Activated CD4-positive, alpha-beta T cell treated with anti-CD3 and anti-CD28 coated beads for 1 hour (primary cell): ENCODE measurements at places on chromosomes 5 and 9.

GRCh38 chr5:40166802-40167201 lies 512.9 kb upstream of the PTGER4 start:
- no peak for DNase-seq

DNA sequence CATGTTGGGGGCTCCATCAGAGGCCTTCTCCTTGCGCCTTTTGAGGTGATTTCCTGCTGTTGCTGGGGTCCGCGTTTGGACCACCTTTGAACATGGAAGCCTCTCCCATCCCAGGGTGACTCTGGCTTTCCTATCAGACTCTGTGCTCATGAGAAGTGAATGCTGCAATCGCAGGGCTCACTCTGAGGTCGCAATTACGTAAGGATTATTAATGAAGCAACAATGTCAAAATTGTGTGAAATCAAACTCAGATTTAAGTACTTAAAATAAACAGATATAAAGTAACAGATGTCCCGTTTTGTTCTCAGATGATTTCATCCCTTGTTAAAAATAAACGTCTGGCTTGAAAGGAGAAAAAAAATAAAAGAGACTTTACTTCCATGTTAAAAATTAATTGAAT lies 634.2 kb downstream of the BNC2 start:
- no peak for DNase-seq

DNA sequence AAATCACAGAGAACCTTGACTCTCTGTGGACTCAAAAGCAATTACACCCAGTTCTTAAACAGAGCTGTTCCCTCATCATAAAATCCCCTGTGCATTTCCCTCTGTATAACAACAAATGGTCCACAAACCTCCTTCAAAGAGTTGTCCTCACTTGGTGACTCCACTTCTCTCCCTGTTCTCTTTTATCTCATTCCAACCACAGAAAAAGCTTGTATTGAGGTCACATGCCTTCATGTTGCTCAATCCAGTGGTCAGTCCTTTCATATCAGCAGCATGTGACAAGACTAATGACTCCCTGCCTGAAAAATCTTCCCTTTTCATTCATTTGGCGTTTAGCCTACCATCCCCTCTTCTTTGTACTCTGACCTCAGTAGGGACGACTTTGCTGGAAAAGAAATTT lies 158.0 kb downstream of the DEPDC1B start:
- DNase-seq, result no peak

DNA sequence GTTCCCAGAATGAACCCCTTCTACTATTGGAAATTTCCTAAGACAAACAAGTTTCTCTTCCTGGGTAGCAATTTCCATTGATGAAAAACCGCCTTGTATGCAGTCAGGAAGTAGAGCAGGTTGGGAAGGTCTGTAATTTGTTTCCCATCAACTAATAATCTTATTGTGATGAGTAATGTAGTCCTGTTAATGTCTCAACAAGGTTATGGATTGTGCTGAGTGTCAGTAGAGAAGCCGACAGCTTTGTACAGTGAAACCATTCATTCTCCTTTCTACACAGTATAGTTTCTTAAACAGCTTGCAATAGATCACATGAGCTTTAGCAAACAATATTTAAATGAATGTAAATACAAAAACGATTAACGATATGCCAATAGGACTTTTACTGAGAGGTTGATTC lies 355.4 kb upstream of the WWC1 start:
- DNase-seq, result no peak

- no peak for DNase-seq
Measured at GRCh38 chr9:114497236-114497635, 8.0 kb downstream of the WHRN start.

- no peak for DNase-seq
Measured at GRCh38 chr5:51465165-51465564, 81.9 kb downstream of the ISL1 start.

DNA sequence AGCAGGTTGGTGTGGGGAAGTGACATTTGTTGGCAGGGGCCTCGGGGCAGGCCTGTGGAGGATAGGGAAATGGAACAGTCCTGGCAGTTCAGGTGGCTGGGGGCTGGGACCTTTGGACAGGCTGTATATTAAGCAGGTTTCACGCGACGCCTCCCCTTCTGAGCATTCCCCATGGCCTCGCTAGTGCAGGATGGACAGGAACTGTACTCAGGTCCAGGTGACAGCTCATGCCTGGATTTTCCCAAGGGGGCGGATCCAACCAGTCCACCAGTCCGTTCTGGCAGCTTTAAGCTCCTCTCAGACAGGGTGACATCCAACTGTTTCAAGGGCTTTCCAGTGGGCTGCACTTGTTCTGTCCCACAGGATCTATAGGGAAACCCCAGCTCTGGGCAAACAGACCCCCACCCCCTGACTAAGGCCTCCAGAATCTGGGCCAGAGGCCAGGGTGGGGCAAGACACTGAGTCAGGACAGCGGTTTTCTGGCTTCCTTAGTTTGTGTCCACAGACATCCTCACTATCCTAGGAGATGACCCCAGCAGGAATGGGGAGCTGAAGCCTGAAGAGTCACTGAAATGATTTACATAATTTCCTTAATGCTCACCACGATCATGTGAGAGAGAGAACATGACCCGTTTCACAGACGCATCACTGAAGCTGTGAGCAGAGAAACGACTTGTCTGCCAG lies 20.9 kb downstream of the CSF2 start:
- no peak for DNase-seq

GRCh38 chr5:163385271-163385670 lies 52.1 kb upstream of the CCNG1 start:
- no peak for DNase-seq

DNA sequence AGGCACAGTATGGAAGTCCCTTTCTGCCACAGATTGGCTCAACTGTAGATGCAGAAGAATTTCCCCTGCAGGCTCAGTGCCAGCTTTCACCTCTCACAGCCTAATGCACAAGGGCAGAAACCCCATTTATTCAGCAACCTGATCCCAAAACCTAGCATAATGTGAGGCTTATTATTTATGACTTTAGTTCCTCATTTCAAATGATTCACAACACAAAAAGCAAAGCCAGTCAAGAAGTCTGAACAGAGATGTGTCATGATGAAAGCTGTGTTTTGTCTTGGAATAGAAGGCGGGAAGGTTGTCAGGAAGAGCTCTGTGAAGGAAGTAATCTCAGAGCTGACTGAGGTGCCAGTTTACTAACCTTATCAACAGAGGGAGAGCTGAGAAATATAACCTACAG lies 369.7 kb downstream of the LRRC70 start:
- DNase-seq, result no peak

GRCh38 chr5:17224858-17225511 lies 7.6 kb downstream of the BASP1 start:
- no peak for DNase-seq

DNA sequence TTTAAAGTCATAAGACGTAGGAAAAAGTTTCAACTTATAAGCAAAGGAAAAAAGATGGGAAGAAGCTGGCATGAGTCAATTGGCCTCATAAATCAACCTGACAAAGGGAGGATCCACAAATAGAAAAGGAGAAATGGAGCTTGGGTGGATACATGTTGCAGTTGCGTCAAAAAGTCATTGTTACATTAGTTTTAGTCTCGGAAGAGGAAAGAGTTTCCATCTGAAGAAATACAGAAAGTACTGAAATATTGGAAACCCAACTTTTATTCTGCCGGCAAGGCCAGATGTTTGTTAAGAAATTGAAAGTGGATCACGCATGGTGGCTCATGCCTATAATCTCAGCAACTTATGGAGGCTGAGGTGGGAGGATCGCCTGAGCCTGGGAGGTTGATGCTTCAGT lies 11.3 kb upstream of the TIMD4 start:
- no peak for DNase-seq

DNA sequence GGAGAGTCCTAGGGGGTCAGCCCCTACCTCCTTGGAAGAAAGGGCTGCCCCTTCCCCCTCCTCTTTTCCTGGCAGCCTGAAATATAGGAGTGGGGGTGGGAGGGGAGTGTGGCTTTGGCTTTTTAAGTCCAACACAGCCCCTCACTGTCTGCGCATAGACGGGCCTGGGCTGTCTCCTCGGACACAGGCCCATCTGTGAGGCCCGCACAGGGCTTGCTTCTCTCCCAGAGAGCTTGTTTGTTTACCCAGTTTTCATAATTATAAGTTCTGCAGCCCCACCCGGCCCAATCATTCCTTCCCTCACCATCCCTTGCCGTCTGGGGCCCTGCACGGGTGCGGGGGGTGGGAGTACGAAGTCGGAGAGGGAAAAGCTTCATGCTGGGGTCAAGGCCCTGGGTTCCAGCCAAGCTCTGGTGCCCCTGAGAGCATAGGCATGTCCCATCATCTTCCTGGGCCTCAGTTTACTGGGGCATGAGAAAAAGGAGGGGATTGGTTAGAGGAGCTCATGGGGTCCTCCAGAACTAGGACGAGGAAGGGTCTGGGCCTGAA lies 54.0 kb upstream of the STXBP1 start:
- no peak for DNase-seq

DNA sequence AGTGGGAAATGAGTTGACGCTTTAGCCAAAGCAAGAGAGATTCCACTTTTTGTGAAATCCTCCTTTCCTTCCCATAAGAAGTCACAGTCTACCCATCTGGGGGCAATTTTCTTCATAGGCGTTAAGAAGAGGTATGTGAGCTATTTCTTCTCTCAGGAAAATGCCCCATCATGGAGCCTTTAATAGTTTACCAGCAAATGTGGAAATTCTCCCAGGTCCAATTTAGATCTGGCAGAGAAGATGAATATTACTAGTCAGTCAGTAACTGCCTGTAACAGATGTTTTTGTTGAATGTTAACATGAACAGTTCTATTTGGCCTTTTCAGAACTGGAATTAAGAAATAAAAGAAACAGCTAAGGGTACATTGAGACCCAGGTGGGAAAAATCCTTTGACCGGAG lies 156.4 kb upstream of the RFX3 start:
- no peak for DNase-seq

DNA sequence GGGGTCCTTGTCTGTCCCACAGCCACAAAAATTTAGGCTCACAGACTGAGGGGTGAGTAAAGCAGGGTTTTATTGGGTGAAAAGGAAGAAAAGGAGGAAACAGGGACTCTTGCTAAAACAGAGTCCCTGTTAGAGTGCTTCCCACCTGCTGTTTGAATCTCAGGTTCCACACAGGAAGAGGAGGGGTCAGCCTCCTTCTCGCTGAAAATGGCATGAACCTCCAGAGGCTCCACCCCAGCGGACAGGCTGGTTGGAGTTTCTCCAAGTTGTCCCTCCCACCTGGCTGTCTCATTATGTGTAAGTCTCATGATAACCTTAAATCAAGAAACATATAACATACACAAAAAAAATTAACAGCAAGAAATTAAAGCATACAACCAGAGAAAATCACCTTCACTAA lies 28.3 kb upstream of the UHRF2 start:
- no peak for DNase-seq

GRCh38 chr9:69421908-69422801 lies 97.1 kb downstream of the ENTREP1 start:
- no peak for DNase-seq

GRCh38 chr5:149935431-149935901 lies 9.1 kb downstream of the PDE6A start:
- DNase-seq, result no peak

DNA sequence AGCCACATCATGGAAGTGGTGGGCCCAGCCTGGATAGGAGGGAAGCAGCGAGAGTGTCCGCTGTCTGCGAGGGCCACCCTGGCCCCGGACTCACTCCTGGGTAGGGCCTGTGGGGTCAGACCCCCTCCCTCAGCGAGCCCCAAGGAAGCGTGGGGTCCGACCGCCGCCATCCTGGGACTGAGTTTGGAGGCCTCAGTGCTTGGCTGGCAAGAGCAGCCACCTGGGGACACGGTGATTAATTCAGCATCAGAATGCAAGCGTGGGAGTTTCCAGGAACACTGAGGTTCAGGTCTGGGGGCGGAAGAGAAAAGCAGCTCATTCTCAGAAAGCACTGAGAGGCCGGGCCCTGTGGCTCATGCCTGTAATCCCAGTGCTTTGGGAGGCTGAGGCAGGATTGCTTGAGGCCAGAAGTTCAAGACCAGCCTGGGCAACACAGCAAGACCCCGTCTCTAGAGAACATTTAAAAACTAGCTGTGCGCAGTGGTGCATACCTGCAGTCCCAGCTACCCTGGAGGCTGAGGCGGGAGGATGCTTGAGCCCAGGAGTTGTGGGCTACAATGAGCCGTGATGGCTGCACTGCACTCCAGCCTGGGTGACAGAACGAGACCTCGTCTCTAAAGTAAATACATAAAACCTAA lies 18.3 kb upstream of the CAMSAP1 start:
- no peak for DNase-seq

- no peak for DNase-seq
Measured at GRCh38 chr5:95621839-95622629, 2.1 kb downstream of the GPR150 start.

- peak; percentile 15 for DNase-seq
Measured at GRCh38 chr5:74579215-74579614, 61.3 kb downstream of the ENC1 start.

- no peak for DNase-seq
Measured at GRCh38 chr5:151950706-151951105, 26.1 kb upstream of the GLRA1 start.

GRCh38 chr9:115016344-115016743 lies 86.0 kb upstream of the TNFSF8 start:
- DNase-seq, result no peak

DNA sequence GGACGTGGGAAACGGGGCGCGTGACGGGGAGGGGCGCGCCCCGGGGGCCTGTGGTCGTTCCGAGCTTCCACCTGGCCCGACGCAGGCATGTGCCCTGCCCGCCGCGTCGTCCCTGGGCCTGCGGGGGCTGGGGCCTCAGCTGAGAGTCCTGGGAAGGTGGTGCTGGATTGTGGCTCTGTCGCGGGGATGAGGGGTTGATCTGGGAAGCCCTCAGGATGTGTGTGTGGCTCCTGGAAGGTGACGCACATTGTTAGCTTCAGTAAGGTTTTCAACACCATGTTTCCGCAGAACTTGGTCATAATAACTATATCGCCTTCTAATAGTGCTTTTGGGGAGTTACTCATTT lies 589.1 kb downstream of the MTRR start:
- no peak for DNase-seq

DNA sequence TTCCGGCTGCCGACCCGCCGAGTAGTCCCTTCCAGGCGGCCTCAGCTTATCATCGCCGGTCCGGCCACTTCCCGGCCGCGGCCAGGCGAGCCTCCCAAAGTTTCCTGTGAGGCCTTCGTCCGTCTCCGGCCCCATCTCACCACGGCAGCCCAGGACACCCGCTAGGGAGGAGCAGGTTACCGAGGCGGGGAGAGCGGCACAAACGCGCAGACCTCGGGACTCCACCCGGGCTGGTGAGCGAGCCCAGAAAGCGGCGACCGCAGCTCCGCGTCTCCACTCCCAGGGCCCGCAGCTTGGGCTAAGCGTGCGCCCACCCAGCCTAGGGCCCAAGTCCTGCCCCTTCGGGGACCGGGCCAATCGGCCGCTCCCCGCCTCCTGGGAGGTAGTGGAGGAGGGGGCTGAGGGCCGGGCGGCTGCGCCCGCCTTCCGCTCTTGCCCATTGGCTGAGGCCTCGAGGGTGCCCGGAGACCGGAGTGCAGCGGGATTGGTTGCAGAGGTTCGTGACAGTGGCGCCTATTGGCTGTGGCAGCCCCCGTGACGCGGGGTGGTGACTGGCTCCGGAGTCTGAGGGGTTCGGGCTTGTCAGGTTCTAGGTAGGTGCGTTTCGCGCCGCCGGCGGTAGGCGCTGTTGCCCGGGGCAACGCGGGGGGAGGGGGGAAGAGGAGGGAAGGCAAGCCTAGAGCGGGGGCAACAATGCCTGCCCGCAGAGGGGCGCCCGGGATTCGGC lies 867 bp downstream of the FER start:
- DNase-seq, result peak; percentile 97
